ENCODE measurements at places on chromosomes 6 and 20. TPM values are rescaled to one million over a fixed set of nuclear protein-coding genes. Genes with fewer than 3 reads are reported as not detected.

DNA sequence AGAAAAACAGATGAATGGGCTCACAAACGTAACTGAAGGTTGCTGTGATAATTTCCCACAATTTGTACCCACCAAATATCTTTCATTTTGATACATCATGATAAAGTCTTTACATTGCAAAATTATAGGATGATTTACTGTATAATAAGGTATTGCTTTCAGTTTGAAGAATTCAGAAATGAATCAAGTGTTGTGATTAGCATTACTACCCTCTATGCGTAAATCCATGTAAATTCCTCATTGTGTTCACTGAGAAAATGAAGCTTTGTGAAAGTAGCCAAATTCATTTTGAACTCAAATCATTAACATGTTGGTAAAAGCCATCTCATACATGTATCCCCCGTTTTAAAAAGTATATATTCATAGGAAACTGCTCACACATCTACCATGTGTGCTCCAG lies 379.4 kb downstream of the ESR1 start:
- DNase-seq: no peak

DNA sequence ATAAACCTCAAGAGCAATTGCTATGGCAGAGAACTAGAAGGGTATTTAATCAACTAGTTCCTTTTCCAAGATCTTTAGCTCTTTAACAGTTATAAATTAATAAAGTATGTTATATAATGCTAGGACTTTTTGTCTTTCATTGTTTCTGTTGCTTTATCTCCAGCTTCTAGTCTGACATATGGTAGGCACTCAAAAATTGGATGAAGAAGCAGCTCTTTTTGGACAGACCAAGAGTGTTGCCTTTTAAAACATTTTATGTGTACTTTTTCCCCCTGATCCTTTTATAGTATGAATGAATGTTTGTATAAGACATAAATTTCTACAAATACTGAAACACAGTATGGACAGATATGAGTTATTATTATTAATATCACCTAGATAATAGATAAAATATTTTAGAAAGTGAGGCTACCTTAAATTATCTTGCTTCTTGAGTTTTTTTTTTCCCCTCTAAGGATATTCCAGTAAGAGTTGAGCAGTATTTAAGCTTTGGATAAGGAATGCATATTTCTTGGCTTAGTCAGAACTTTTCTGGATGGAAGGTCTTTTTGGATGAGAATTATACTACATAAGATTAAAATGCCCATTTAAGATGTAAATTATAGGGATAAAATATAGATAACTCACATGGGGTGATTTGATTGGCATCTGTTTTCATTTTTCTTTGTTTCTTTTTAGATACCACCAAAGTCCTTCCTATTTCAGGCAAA lies 16.6 kb downstream of the LAMA2 start:
- no peak for DNase-seq

DNA sequence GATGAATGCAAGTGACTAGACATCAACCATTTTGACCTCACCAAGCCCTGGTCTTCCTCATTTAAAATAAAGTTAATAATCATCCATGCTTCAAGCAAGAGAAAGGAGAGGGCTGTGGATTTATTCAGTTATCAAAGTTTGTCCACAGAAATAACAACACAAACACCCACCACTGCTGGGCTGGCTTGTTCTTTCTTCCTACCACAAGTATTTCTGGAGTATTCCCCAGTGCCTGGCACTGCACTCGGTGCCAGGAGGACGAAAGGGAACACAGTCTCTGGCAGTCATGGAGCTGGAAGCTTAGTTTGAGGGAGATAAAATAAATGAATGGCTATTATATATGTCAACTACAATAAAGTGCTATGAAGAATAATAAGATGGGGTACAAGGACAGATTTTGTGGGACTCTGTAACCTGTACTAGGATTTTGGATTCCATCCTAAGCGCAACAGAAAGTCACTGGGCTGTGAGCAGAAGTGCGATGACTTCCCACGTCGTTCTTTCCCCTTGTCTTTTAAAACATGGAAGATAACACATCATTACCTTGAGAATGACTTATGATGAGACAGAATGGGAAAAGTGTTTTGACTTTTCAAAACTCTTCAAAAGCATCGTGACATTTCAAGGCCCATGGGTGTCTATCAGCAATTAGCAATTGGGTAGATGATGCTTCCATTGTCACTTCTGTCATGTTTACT lies 74.5 kb upstream of the TRAF3IP2 start:
- no peak for DNase-seq

- no peak for DNase-seq
Observed at GRCh38 chr6:107841275-107841670, 17.2 kb upstream of the SCML4 start.

DNA sequence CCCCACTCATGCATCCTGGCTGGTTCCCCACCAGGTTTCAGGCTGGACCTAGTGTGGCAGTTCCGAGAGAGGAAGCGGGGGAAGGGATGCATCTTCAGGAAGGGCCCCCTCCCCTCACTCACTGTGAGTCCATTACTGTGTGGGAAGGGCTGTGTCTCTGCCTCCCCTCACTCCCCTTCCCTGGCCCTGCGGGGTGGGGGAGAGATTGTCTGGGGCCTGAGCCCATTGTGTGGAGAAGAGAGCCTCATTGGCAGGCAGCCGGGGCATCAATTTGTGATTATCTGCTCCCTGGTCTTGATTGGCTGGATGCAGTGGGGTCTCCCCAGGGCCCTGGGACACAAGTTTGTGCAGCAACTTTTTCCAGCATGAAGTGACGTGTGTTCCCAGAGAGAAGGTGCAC lies 4.1 kb upstream of the MYT1 start:
- no peak for DNase-seq

- no peak for DNase-seq
Observed at GRCh38 chr6:7058250-7058923, 49.4 kb upstream of the RREB1 start.

DNA sequence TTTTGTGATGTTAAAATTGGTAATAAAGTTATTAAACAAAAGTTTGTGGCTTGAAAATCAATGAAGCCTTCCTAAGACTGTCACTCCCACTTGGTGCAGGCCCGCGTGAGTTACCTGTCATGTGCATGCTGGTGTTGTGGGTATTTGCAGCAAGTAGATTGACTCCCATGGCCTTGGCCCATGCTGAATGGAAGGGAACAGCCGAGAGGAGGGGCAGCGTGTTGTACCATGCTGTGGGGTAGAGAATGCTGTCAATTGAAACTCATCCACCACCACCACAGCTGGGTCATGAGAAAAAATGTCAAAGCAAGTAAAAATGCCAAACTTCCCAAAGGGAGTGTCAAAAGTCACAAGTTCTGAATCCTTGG lies 12.7 kb upstream of the VNN1 start:
- no peak for DNase-seq

- DNase-seq: no peak
Observed at GRCh38 chr6:143286251-143286795, 164.2 kb downstream of the ADAT2 start.

- no peak for DNase-seq
Observed at GRCh38 chr6:143708889-143709288, 31.1 kb downstream of the PHACTR2 start.

Gene PACSIN1
- 0.78 TPM for polyA plus RNA-seq

Gene CCDC28A
- 29.2 TPM for polyA plus RNA-seq

Gene GSTA1
- polyA plus RNA-seq: 1.3 TPM

Gene STXBP5
- polyA plus RNA-seq: 18.3 TPM

Gene SOD2
- polyA plus RNA-seq: 106 TPM

Gene EDN3
- polyA plus RNA-seq: 5.3 TPM

Gene DLL1
- 13.5 TPM for polyA plus RNA-seq

Gene ANGPT4
- 0.27 TPM for polyA plus RNA-seq
